HuH-7 (cell line): ENCODE measurements at places on chromosomes 5 and 9.
A peak's percentile ranks its signal among the peaks of the same experiment; 100 is the strongest.

DNA sequence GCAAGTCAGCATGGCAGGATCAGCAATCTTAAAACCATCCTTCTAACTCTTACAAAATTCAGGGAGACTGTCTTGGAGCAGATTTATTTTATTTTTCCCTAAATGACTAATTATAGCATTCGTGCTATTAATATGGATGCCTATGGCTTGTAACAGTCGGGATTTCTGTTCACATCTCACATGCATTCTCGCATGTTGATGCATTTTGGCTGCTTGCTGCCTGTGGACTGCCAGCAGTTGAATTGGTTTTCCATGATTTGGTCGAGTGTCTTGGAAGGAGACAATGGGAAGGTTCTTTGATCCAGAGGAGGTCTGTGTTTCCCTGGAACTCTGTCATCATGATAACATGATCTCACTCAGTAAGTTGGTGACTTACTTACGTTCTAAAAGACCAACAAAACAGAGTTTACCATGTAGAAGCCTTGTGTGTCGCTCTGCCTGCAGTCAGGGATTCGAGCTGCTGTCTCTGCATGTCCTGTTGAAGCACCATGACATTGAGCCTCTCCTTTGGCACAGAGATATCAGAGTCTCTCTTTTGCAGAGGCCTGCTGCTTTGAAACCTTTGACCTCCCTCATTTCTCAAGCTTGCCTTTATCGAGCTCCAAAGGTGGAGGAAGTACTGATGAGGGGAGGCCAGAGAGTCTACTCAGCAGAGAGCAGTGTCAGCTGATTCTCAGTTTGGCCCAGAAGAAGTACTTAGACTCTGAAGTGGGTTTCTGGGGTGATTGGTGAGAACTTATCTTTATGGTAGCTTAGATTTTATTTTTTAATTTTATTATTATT is 82.4 kb downstream of the ARHGAP26 start:
- no peak for DNase-seq

DNA sequence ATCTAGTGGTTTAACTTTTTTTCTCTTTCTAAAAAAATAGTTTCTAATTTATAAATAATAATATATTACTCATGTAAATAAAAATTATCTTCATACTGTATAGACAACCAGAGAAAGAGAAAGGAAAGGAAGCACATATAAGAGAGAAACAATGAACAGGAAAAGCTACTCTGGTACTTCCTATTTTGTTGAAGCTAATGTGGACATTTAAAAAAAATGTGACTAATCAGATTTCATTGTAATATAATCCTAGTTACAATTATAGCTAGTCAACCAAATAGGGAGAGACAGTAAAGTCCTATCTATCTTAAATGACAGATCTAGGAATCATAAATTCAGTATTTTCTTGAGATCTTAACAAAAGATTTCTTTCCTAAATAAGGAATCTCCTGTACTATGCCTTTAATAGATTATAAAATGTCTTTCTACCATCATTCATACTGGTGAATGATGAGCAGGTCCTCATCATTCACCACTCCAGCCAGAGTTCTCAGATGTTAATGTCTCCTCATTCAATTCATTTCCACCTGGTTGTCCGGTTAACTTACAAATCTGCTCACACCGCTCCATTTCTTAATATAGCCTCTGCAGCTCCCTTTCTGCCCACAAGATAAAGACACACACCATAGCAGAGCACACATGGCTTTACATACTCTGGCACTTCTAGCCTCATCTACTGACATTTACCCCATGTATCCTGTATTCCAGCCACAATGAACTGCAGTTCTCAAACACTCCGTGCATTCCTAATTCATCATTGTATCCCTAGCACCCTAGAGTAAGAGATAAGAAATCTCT is 30.9 kb downstream of the ZFR start:
- no peak for DNase-seq

DNA sequence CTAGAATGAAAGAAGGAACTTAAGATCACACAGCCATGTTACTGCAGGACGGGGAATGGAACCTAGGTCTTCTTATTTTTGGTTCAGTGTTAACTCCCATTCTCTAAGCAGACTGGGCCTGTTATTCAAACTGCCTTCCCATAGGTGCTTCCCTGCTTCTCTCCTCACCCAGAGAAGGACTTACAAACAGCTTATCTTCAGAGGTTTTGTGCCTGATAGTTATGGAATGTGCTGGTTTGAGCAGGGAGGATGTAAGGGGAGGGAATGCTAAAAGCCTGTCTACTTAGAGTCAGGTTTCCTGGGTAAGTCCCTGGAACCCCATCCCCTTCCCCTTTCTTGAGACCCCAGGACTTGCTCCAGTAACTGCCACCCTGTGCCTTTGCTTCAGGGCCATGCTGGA is 4.2 kb upstream of the PSMD5 start:
- no peak for DNase-seq

DNA sequence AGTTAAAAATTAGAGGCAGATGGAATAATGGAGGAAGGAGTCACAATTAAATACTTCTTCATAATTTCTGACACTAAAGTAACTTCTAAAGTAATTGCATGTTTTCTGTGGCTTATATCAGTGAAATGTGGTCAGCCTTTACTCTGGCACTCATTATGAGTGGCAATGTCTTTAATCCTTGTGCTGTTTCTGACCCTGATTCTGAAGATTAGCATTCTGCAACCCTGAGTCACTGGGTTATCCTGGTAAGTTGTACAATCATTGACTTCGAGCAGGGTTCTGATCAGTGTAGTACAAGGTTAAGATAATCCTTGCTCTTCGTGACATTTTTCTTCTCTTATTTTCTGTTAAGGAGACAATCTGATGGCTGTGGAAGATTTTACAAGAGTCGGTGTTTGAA is 379.4 kb upstream of the RORB start:
- no peak for DNase-seq

- DNase-seq = no peak
Measured at GRCh38 chr5:140324041-140324600, 21.2 kb upstream of the PFDN1 start.

- DNase-seq = no peak
Measured at GRCh38 chr5:122237906-122238305, 74.1 kb upstream of the SNCAIP start.

DNA sequence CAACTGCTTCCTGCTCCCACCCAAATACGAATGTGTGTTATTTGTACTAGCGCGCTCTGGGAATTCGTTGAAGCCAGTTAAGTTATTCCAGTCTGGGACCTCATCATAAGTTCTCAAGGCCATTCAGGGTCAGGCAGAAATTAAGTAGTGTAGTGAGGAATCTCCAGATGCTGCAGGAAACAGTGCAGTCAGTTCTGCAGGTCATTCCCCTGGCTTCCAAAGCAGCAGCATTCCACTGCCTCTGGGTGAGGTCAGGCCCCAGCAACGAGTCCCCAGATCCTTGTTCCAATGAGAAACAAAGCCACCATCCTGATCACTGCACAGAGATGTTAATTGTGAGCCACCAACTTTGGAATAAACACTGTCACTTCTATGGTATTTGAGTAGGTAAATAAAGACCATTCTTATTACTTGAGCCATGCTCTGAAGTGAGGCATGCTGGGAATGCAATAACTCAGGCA is 33.1 kb downstream of the SVEP1 start:
- DNase-seq = no peak

DNA sequence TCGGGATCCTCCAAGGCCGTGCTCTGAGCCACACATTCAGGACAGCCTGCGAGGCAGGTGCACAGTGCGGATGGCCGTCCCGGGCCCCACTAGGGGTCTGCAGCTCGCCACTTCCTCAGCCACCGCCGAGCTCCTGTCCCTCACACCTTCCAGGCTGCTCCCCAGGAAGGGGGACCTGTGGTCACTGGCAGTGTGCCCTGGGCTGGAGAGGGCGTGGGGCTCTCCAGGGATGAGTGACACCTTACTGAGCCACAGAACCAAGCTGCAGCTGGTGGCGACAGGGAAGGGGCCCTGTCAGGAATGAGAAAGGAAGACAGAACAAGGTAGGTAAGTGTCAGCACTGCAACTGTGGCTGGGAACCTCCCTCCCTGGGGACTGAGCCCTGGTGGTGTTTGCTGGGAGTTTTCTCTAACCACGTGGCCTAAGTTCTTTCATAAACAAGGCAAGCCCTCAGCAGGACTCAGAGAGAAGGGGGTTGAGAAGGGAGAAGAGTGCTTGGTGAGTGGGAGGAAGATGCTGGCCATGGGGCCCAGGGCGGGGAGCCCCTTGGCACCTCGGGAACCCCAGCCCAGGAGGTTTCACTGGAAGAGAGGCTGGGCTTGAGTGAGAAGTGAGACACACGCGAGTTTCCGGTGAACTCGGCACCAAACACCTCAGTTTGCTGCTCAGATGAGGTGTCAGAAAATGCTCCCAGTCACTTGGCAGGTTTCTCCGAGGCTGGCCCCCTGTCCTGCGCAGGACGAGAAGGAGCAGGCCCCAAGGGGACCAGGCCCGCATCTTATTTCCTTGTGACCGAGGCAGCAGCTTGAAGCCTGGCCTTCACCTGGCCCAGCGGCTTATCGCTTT is 5.2 kb downstream of the IL13 start:
- DNase-seq = peak; percentile 70

GRCh38 chr5:31021181-31021624 is 172.3 kb upstream of the CDH6 start:
- no peak for DNase-seq

DNA sequence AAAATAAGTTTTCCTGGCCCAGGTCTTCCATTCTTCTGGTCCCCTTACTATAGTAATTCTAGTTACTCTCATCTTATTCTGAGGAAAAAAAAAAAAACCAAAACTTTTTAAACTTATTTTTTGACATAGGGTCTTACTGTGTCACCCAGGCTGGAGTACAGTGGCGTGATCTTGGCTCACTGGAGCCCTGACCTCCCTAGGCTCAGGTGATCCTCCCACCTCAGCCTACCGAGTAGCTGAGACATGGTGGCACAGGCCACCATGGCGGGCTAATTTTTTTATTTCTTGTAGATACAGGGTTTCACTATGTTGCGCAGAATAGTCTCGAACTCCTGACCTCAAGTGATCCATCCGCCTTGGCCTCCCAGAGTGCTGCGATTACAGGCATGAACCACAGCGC is 38.4 kb downstream of the SNAPC3 start:
- DNase-seq = no peak

DNA sequence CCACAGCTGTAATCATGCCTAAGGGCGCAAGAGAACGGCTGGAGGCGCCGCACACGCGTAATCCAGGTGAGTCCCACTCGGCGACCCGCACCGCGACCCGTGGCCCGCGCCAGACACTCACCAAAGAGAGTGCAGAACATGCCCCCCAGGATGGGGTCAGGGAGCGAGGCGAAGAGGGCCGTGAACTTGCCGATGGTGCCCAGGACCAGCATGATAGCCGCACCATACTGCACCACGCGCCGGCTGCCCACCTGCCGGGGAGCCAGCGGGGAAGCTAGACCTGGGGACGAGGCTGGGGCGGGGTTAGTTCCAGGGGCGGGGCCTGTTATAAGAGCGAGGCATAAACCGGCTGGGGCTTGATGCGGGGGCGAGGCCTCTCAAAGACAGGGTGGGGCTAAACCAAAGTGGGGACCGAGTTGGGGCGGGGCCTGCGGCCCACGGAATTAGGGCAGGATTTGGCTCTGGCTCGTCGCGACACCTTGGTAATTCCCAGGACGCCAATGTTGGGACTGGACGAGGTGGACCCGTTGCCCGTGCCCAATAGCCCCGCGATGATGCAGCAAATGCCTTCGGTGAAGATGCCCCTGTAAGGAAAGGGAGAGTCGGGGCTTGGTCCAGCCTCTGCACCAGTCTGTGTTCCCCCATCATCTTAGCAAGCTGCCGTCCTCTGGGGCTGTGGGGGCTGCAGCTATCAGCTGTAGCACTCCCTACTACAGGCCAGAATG is 4.8 kb downstream of the SLC23A1 start:
- no peak for DNase-seq

DNA sequence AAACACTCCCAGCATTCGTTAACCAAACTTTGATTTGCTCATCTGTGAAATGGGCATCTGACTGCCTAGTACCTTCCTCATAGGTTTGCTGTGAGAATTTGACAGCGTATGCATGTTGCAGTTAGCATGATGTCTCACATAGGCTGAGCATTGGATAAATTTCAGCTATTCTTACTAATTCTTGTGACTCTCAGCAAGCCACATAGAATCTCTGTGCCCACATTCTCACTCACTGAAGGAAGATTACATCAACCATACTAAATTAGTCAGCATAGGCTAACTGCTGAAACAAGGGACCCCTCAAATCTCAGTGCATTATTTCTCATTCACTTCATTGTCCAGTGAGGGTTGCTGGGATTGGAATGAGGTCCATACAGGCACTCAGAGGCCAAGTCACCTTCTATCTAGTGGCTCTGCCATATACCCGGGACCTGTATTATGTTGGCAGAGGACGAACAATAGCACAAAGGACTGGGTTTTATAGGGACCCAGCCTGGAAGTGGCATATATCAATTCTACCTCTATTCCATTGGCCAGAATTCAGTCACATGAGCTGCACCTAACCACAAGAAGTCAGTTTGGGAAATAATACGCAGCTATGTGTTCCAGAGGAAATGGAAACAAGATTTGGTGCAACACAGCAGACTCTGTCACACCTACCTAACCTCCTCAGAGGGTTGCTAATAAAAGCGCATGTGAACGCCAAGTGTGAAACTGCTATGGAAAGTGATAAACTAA is 4.2 kb upstream of the PTGER4 start:
- DNase-seq = no peak

DNA sequence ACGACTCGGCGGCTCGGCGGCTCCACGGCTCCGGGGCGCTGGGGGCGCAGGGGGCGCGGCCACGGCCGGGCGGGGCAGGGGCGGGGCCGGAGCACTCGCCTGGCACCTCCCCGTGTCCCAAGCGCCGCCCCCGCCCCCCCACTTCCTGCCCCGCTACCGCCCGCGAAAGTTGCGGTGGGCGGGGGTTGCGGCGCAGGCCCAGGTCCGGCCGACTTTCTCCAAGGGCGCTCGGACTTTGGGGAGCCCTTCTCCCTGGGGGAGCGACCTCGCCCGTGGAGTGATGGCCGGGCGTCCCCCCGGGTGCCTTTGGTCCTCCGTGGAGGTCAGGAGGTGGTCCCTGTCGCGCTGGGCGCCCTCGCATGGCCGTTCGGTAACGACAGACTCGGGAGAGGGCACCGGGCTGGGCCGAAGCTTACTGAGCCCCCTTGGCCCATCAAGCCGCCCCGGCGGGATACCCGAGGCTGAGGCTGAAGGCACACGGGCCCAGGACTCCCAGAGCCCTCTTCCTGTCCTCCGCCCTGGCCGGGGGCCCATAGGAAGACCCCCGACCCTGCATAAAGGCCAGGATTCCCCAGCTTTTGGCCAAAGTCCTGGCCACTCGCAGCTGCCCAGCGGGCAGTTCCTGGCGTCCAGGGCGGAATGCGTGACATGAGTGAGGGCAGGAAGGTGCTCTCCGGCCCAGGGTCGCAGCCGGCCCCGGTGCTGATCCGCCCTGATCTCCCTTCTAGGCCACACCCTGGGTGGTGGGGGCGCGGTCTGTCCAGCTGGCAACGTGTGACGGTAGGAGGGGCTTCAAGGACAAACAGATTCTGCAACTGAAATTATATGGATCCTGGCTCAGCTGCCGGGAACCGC is 883 bp upstream of the VAV2 start:
- peak; percentile 85 for DNase-seq
